Renal cortical epithelial cell (primary cell): ENCODE measurements at places on chromosomes 5 and 9.

DNA sequence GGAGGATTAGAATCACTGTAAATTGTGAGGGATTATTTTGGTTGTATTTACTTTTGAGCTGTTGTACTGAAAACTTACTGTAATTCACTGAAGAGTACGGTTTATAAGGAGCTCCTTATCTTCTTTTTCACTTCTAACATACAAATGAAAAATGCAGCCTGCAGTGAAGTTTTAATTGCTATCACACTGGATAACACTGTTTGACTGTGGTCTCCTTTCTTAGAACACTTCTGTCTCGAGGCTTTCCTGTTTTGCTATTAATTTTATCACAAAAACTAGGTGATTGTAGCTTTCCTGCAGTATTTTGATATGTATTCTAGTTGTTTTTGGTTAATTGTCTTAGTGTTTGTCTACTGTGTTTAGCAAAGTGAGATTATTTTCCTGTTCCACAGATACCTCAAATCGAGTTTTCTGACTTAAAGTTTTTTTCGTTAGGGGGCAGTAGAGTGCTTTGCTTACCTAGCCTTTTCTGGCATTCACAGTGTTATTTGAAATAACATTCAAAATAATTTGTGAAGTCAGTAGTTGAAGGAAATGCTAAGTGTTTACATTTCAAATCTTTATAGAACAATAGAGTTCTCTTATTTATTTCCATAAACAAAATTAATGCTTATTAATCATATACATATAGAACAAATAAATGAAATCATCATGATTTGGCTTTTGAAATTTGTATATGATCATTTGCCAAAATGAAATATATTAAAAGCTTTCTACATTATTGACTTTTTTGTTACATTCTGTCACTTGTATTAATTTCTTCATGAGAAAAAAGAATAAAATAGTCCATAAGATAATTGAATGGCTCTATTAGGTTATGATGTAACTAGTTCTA, 52.9 kb downstream of the COMMD10 start:
- DNase-seq: peak; percentile 69

- DNase-seq: peak; percentile 91
Observed at GRCh38 chr9:27125030-27125429, 16.0 kb downstream of the TEK start.

GRCh38 chr9:130707225-130707976, 13.8 kb downstream of the EXOSC2 start:
- peak; percentile 58 for DNase-seq

DNA sequence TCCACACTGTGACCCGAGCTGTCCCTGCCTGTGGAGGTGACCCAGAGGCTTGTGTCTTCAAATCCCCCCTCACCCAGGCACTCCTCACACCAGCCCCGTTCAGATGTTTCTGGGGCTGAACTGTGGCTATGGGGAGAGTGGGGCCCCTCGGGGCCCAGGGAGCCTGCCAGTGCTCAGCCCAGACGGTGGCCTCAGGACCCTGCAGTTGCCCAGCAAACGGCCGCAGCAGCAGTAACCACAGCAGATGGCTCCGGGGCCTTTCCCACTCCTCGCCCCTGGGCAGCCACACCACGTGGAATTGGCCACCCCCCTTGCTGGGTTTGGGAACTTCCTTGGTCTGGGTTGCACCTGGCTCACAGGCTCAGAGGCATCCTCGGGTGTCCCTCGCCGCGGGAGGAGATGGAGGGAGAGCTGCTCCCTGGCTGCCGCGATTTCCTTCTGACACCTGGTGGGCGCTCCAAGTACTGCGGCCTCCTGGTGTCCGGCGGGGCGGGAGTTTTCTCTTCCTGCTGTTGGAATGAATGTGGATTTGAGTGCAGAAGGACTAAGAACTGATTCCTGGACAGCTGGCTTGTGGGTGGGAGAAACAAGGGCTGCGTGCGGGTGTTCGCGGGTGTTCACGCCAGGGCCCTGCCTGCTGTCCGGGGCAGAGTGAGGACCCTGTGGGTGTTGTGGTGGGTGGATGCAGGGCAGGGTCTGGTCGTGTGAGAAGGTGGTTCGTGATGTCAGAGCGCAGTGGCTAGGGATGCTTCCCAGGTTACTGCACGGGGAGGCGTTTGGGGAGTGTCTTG, 97.5 kb downstream of the COL5A1 start:
- no peak for DNase-seq

DNA sequence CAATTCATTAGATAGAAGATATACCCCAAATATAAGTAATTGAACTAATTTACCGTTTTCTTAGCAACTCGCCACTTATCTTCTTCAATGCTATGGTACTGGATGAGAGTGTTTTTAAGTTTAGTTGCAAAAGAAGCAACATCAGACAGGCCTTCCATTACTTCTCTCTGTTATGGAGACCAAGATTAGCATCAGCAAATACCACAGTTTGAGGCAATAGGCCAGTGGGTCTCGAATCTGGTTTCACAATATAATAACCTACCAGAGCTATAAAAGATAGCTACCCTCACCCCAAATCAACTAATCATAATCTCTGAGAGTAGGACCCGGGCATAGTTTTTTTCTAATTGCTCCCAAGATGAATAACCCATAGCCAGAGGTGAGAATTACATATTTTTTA, 5.1 kb downstream of the STARD4 start:
- DNase-seq: no peak

DNA sequence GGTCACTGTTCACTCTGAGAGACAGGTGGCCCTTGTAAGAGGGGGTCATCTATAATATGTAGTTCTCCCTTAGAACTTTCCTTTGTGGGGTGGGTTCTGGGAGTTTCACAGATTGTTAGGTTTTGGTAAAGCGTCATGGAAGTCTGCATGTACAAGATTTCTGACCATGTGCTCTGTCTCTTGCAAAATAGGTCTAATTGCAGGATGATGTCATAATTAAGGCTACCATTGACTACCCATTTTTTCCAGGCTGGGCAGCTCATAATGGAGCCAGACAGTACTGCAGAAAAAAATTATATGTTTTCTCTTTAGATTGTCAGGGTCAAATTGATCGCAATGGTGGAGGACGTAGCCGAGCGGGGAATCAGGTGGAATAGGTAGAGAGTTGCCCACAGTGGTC, 3.7 kb upstream of the GM2A start:
- DNase-seq: no peak

DNA sequence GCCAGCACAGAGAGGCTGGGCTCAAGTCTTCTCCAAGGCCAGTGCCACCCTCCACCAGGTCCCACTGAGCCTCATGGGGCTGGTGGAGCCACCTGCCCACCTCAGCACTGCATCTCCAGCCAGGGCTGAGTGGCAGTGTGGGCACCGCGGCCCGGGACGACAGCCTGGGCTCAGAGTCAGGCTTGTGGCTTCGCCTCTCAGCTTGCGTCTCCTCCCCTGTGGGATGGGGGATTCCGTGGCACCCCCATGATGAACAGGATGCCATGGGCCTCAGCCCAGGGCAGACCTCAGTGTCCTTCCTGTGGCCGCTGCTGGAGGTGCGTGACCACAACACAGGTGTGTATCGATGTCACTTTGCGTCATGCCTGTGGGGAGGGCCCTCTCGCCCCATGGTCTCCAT, 136.4 kb upstream of the PPP1R26 start:
- no peak for DNase-seq
